ENCODE measurements at places on chromosomes 4 and X. TPM values are rescaled to one million over a fixed set of nuclear protein-coding genes. Genes with fewer than 3 reads are reported as not detected.

Gene DDX60
- 22.2 TPM for total RNA-seq

Gene MAGEE1
- total RNA-seq, result 4.0 TPM

Gene EXOC1L
- total RNA-seq, result not detected

Gene CFAP97
- total RNA-seq, result 81.8 TPM

Gene LANCL3
- 0.21 TPM for total RNA-seq

Gene FATE1
- total RNA-seq, result not detected

Gene PCSK1N
- 1.3 TPM for total RNA-seq

Measured in activated CD4-positive, alpha-beta T cell treated with anti-CD3 and anti-CD28 coated beads for 36 hours (primary cell).